ENCODE measurements at places on chromosomes 2 and 18. TPM values are rescaled to one million over a fixed set of nuclear protein-coding genes. Genes with fewer than 3 reads are reported as not detected.

GRCh38 chr2:128631698-128632500 lies 313.2 kb upstream of the HS6ST1 start:
- DNase-seq = no peak

- DNase-seq = no peak
These were observed 35.0 kb downstream of the PSMD14 start for GRCh38 chr2:161343235-161343634.

- peak; percentile 45 for DNase-seq
These were observed 62.5 kb downstream of the RPIA start for GRCh38 chr2:88753833-88754584.

GRCh38 chr2:202824901-202825300 lies 46.7 kb downstream of the ICA1L start:
- no peak for DNase-seq

ZNF396 gene
- 0.81 TPM for total RNA-seq

IL37 gene
- total RNA-seq = not detected

- DNase-seq = no peak
These were observed 3.6 kb upstream of the LRATD1 start for GRCh38 chr2:14628901-14629300.

GRCh38 chr18:26618135-26618534 lies 69.8 kb upstream of the KCTD1 start:
- no peak for DNase-seq

CYS1 gene
- not detected for total RNA-seq

DNA sequence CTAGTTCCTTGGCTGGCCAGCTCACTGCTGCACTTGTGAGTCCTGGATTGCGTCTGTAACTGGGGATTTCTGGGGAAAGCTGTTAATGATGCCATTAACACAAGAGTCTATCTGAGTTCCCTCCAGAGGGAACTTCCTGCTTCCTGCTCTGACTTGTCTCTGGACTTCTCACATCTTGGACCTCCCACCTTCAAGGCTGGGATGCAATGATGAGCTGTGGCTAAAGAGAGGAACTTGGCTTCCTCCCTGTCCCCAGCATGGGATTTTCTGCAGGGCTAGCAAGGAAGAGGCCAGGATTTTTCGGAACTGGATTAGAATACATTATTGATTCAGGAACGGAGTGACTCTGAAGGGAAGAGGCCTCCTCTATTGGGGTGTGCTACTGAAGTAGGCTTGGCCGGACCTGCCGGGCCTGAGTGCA lies 155.5 kb downstream of the CLIP4 start:
- no peak for DNase-seq

DNA sequence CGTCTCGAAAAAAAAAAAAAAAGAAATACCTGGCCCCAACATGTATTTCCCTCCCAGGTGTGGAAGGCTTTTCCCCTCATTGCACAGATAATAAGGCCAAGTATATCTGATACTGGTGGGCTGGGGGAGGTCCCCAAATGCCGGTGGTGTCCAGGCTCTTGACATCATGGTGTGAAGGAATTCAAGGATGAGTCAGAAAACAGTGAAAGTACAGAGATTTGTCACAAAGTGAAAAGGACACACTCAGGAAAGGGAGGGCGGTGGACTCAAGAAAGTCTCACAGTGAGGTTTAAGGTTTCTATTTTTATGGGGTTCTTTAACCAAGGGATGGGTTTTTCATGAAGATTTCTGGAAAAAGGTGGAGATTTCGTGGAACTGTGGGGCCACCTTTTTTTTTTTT lies 37.8 kb upstream of the FZD5 start:
- DNase-seq = no peak

NEUROD1 gene
- not detected for total RNA-seq

COL4A4 gene
- not detected for total RNA-seq

HOXD12 gene
- not detected for total RNA-seq

- DNase-seq = no peak
These were observed 521.3 kb downstream of the METTL4 start for GRCh38 chr18:2049986-2050385.

DNA sequence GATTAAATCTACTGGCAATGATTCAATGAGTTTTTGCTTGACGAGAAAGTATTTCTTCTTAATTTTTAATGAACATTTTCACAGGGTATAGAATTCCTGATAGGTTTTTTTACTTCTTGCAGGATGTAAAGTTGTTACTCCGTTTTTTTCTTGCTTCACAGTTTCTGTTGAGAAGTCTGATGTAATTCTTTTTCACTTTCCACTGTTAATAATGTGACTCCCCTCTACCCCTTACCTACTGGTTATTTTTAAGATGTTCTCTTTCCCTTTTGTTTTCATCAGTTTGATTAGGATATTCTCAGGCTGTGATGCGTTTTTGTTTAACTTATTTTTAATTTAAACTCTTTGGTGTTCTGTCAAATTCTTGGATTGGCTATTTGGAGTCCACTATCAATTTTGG lies 933.9 kb upstream of the PIK3C3 start:
- DNase-seq = no peak

- DNase-seq = no peak
These were observed 215.8 kb downstream of the TMX3 start for GRCh38 chr18:68499141-68499540.

NT5C1B gene
- not detected for total RNA-seq

RPRM gene
- under 0.01 TPM for total RNA-seq

DNA sequence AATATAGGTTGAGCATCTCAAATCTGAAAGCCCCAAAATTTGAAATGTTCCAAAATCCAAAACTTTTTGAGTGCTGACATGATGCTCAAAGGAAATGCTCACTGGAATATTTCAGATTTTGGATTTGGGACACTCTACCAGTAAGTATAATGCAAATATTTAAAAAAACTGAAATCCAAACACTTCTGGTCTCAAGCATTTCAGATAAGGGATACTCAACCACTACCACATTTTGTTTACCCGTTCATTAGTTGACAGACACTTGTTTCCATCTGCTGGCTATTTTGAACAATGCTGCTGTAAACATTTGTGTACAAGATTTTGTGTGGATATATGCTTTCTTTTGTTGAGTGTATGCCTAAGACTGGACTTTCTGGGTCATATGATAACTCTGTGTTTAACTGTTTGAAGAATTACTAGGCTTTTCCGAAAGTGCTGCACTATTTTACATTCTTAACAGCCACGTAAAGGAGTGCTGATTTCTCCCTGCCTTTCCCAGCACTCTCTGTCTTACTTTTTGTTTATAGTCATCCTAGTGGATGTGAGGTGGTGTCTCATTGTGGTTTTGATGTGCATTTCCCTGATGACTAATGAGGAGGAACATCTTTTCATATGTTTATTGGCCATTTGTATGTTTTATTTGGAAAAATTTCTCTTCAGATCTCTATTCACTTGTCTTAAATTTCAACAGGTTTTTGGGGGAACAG lies 19.5 kb upstream of the DCDC2C start:
- no peak for DNase-seq

GRCh38 chr18:35590935-35591334 lies 9.4 kb downstream of the GALNT1 start:
- no peak for DNase-seq

TWIST2 gene
- total RNA-seq = not detected

- no peak for DNase-seq
These were observed 18.1 kb upstream of the RFX8 start for GRCh38 chr2:101492936-101493473.

DNA sequence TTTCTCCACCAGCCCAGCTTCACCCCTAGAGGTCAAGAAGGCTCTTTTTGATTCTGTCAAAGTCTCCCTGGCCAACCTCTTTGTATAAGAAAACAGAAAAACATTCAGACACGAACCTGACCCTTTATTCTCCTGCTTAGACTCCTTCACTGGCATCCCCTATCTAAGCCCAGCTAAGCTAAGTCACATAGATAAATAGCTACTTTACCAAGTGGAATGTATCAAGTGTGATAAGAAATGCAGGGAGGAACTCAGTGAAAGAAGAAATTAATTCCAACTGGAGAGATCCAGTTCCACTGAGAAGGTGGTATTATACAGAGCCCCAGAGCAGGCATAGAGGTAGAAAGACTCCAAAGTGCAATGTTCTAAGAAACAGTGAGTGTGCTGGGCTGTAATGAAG lies 489.5 kb downstream of the TNS1 start:
- no peak for DNase-seq

GRCh38 chr2:224908818-224909217 lies 133.4 kb downstream of the DOCK10 start:
- no peak for DNase-seq

DNA sequence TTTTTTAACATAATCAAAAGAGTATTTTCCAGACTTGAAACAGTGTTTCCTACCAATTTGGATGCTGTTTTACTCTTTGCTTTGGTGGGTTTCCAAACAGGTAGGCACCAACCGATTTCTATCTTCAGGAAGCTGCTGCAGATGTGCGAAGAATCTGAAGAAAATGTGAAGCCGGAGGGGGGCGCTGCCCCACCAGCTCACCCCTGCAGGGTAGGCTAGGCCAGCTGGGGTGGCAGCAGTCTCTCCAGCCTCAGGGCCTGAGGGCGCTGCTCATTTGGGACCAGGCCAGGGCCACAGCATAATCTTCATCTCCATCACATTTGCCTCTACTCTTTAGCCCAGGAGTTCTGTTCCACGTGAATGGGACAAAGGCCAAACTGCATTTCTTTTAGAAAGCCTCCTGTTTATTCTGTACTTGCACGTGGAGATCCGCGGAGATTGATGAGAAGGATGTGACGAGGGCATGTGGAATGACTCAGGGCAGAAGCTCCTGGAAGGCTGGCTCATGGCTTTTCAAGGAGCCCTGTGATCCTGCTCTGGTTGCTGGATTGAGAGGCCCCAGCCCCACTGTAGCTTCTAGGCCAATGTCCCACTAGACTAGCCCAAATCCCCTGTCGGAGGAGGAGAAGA lies 84.2 kb upstream of the FAM136A start:
- no peak for DNase-seq

GRCh38 chr2:217340899-217341298 lies 481.0 kb upstream of the TNP1 start:
- DNase-seq = no peak

DNA sequence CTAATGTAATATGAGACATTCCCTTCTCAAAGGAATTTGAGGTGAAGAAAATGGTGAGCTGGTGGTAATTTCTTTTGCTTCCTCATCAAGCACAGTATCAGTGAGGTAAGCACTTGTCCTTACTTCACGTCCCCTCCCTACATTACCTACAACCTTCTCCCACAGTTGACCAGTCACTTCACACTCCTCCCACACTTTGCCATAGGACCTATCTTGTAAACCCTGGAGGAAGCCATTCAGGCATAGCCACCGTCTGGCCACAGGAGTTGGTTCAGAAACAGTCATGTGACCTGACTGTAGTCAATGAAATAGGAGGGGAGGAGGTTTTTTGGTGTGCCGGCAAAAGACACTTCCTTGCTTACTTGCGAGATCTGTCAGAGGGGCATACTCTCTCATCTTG lies 12.1 kb downstream of the ACOXL start:
- DNase-seq = no peak

DNA sequence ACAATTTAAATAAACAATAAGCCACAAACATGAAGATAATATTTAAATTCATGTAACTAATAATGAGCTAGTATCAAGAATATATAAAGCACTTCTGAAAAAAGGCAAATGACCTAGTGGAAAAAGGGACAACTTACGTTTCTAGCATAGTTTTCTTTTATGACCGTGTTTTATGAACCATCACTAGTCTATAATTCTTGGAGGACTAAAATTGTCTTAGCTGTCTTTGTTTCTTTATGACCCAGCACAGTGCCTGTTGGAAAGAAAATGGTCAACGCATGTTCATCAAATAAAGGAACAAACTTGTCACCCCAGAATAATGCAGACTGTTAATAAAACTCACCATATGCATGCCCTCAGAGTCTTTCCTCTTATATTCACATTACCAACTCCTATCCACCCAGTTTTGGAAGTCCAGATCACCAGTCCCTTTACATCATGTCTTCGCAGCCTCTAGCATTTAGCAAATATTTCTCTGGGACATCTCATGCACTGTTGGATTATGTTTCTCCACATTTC lies 57.4 kb upstream of the GRB14 start:
- no peak for DNase-seq

GRCh38 chr2:125086313-125087184 lies 1061.5 kb downstream of the CNTNAP5 start:
- DNase-seq = no peak

DNA sequence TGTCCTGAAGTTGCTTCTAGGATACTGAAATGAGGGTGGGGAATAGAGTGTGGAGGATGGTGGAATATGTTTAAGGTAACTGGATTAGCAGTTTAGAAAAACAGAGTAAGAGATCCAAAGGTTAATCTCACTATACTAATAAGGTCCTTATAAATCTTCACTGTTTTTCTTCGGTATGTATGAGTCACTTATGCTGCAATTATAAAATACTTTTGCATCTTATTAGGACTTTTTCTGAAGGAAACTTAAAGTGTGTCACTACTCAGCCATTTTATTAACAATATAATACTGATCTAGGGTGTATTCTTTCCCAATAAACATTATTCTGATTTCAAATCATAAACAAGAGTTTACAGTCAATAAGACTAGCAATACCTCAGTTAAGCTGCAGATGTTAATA lies 182.3 kb downstream of the ZNF521 start:
- DNase-seq = no peak

DNA sequence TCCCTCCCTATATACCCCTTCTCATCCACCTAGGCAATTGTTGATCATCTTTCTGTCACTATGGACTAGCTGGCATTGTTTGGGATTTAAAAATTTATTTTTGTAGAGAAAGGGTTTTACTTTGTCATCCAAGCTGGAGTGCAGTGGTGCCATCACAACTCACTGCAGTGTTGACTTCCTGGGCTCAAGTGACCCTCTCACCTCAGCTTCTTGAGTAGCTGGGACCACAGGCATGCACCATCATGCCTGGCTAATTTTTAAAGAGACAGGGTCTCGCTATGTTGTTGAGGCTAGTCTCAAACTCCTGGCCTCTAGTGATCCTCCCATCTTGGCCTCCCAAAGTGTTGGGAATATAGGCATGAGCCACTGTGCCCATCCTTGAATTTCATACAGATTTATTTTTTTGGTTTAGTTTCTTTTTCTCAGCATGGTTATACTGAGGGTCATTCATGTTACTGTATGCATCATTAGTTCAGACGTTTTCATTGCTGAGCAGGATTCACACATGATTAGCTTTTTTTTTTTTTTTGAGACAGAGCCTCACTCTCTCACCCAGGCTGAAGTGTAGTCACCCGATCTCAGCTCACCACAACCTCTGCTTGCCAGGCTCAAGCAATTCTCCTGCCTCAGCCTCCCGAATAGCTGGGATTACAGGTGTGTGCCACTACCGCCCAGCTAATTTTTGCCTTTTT lies 8.6 kb upstream of the PCARE start:
- no peak for DNase-seq

Data from hematopoietic multipotent progenitor cell (in vitro differentiated cells).